Right lung (tissue), 10 donors: ENCODE measurements at places on chromosomes 3 and 15. TPM values are rescaled to one million over a fixed set of nuclear protein-coding genes. Genes with fewer than 3 reads are reported as not detected.

The GAP43 gene
- 0.27 TPM for polyA plus RNA-seq

The REC114 gene
- polyA plus RNA-seq: 0.13 TPM

The SLC28A2 gene
- 0.46 TPM for polyA plus RNA-seq

The ZMYND10 gene
- polyA plus RNA-seq: 32.7 TPM

The DLEC1 gene
- 7.8 TPM for polyA plus RNA-seq

The NEO1 gene
- polyA plus RNA-seq: 108 TPM

The ACTRT3 gene
- 2.1 TPM for polyA plus RNA-seq

The MINAR1 gene
- 0.73 TPM for polyA plus RNA-seq

The COL6A5 gene
- polyA plus RNA-seq: 3.2 TPM

The ICE2 gene
- 88.5 TPM for polyA plus RNA-seq

The RGMA gene
- 16.9 TPM for polyA plus RNA-seq

The GOLGA6D gene
- polyA plus RNA-seq: 0.23 TPM

The NOX5 gene
- polyA plus RNA-seq: 1.2 TPM

The CD80 gene
- polyA plus RNA-seq: 3.6 TPM

The GRK7 gene
- 0.17 TPM for polyA plus RNA-seq

The SNTN gene
- 19.2 TPM for polyA plus RNA-seq

The TP63 gene
- 0.50 TPM for polyA plus RNA-seq

The SI gene
- 0.17 TPM for polyA plus RNA-seq

The DPPA2 gene
- polyA plus RNA-seq: not detected

The ST6GAL1 gene
- 37.7 TPM for polyA plus RNA-seq

The GOLGA8S gene
- polyA plus RNA-seq: 1.2 TPM

The PPP2R3A gene
- polyA plus RNA-seq: 15.3 TPM

The CCR4 gene
- polyA plus RNA-seq: 3.3 TPM

The VWA5B2 gene
- polyA plus RNA-seq: 0.95 TPM

The BCL2A1 gene
- polyA plus RNA-seq: 0.53 TPM

The LRRK1 gene
- 2.0 TPM for polyA plus RNA-seq

The SH2D7 gene
- polyA plus RNA-seq: 0.40 TPM

The C3orf70 gene
- polyA plus RNA-seq: 5.6 TPM

The SLC27A2 gene
- 7.9 TPM for polyA plus RNA-seq
